IMR-90 (cell line): ENCODE measurements at places on chromosomes 5 and 9.

- DNase-seq, result no peak
Observed at GRCh38 chr9:125172031-125172755, 17.4 kb downstream of the PPP6C start.

GRCh38 chr9:16154521-16155078 is 601.8 kb downstream of the CCDC171 start:
- DNase-seq, result no peak

GRCh38 chr9:120791161-120791560 is 2.1 kb downstream of the FBXW2 start:
- DNase-seq, result no peak

- DNase-seq, result no peak
Observed at GRCh38 chr5:151271336-151271735, 18.4 kb downstream of the GM2A start.

GRCh38 chr5:167582886-167583285 is 708.6 kb upstream of the WWC1 start:
- peak; percentile 26 for DNase-seq

- DNase-seq, result peak; percentile 5
Observed at GRCh38 chr5:6376974-6377520, 1.3 kb downstream of the MED10 start.

DNA sequence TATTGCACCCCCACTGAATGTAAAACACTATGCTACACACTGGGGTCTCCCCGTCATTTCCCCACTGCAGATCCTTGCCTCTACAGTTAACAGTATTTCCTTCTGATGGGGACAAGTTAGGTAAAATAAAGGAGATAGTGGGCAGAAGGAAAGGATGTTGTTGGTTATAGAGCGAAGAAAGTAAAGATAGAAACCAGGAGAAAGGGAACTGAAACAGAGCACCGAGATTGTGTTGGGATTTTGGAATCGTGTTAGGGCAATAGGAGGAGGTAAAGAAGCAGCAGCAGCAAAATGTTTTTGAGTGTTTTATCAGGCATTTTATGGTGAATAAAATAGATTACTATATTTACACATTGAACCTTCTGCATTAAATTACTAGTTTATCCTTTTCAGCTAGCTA is 60.0 kb downstream of the PAM start:
- no peak for DNase-seq

GRCh38 chr9:100083448-100084127 is 15.2 kb downstream of the ERP44 start:
- no peak for DNase-seq

GRCh38 chr5:50352382-50352781 is 88.7 kb downstream of the EMB start:
- no peak for DNase-seq

GRCh38 chr9:129580211-129580915 is 40.5 kb downstream of the C9orf50 start:
- DNase-seq, result no peak

DNA sequence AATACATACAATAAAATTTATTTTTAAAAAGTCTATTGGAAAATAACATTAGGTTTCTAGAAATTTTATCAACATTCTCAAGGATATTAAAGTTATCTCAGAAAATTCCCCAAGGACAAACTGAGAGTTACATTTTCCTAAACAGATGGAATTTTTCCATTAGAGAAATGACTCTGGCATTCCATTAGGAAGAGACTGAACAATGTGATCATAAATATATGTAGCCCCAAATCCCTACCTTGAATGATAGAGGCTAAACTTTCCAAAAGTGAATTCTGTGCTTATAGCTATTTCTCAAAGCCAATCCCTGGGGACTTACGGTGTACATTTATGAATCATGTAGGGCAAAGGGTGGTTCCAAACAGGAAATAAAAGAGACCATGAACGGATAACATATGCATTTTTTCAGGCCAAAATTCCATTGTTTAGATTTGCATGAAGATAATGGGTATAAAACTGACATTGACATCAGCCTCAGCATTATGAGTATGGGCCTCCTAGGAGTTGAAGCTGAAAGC is 1181.0 kb upstream of the DMAC1 start:
- no peak for DNase-seq

DNA sequence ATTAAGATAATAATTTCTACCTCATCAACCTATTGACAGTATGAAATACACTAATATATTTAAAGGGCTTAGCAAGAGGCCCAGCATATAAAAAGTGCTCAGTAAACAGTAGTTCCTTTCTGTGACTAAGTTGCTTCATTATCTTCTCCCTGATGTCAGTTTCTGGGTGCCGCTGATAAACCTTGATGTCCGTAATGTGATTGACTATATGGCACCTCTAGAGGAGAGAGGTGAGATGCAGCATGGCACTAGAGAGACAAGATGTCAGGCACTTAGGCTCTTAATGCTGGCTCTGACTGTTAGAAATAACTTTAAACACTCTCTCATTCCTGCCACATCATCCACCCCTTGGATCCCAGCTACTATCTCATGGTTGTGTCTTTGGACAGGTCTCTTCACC is 455.9 kb upstream of the KLF4 start:
- no peak for DNase-seq

DNA sequence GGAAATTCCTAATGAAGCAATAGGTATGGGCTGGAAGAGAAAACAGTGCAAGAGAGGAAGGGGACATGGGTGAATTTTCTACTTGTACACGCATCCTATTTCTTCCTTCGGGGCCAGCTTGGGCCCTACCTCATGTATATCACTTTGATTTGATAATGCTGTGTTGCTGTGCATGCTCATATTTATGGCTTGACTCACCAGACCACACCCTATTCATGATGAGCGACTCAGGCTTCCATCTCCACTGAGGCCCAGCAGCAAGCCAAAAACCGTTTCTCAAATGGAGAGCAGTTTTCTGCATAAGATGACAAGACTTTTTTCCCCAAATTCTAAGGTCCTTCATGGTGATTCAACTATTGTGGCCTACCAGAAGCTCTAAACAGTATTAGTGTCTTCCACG is 2039.1 kb upstream of the CDH9 start:
- no peak for DNase-seq

- DNase-seq, result no peak
Observed at GRCh38 chr5:97087138-97087537, 55.3 kb downstream of the LIX1 start.

DNA sequence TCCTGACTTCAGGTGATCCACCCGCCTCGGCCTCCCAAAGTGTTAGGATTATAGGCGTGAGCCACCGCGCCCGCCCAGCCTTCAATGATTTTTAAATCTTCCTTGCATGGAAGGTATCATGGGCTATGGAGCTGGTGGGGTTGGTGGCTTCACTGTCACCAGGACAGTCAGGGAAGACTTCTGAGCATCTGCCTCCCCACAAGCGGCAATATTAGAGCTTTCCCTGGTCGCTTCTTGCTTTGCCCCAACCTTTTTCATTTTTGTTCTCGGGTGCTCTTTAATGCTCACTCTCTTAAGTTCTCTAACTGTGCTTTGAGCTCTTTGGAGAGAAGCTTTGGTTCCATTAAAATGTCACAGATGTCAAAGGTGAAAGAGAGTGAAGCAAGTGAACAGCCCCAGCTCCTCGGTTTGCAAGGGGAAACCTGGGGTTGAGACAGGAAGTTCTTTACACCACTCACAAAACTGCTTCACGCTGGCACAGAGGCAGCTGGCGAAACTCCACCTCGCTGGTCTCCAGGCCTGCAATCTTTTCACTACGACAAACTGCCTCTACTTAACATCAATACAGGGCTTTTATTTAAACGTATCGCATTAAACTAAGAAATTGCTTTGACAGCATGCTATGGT is 142.5 kb upstream of the RETREG1 start:
- DNase-seq, result peak; percentile 31

DNA sequence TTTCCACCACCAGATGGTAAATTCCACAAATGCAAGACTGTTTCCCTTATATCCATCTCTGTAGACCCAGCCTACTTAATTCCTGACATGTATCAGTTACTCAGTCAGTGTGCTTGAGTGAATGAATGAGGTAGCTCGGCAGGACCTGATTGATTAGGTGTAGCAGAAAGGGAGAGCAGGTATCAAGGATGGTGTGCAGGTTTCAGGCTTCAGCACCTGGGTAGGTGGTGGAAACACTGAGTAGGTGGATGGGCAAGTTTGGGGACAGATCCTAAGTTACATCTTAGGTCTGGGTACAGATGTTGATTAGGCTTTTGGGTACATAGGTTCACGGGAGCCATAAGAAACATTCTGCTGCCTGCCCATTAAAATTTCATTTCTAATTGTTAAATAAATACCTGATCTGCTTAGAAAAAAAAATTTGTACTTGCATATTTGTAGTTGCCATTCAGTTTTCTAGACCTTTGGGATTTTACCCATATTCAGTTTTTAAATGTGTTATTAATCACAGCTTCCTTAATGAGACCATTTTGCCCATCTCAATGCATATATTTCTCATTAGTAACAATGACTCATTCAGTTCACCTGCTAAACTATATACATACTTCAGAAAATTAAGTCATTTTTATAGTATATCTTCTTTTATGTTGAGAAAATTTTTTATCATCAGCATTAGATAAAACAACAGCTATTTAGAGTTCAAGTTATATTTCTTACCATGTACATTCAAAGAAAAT is 111.8 kb downstream of the INIP start:
- DNase-seq, result no peak

GRCh38 chr5:172188033-172188892 is at the start of gene STK10:
TSS of gene STK10 (minus strand) at chr5:172188224. CDS start at chr5:172188042, 182 bp downstream.
- peak; percentile 87 for DNase-seq

- DNase-seq, result no peak
Observed at GRCh38 chr5:103703617-103704016, 141.0 kb upstream of the NUDT12 start.

- DNase-seq, result no peak
Observed at GRCh38 chr5:133460172-133460758, 152.1 kb downstream of the FSTL4 start.

- DNase-seq, result no peak
Observed at GRCh38 chr5:159338118-159338517, 7.8 kb upstream of the IL12B start.

GRCh38 chr9:111572950-111573604 is 26.4 kb downstream of the PTGR1 start:
- DNase-seq, result peak; percentile 97

DNA sequence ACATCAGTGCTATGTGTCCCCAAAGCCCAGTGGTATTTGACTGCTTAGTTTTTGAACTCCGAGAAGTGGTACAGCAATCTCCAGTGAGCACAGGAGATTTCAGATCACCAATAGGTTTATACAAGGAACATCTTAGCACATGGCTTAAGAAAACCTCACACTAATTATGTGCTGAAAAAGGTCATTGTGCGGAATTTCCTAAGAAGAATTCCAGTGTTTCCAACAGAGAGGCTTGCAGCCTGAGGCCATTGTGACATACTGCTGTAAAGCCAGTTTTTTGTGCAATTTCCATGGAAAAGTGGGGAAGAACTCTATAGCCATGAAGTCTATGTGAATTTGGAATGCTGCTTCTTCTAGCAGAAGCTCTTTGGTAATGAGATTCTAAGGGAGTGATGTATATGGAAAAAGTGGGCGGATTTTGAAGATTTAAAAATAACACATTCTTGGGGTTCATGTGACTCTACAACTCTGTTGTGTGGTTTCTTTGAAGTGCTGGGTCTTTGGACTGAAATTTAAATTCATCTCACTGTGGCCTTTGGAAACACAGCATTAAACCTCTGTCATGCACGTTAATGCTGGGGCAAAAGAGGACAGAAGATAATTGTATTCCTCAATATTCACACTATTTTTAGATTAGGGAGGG is 110.5 kb upstream of the CD180 start:
- no peak for DNase-seq

DNA sequence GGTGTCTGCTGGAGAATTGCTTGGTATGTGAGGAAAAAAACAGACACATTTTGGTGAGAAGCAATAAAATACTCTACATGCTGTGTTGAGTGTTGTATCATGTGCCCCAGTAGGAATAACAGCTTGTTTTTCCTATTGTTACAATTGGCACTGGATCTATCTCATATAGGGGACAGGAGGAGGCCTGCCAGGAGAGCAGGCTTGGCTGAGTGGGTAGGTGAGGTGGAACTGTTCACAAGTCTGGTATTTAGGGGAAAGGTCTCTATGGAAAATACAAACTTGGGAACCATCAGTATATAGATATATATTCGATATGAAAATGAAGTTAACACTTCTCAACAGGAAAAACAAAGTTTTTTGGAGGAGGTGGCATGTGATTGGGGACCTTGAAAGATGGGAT is 9.5 kb upstream of the SH3TC2 start:
- no peak for DNase-seq

- no peak for DNase-seq
Observed at GRCh38 chr9:89889865-89890264, 285.1 kb downstream of the GADD45G start.

- DNase-seq, result no peak
Observed at GRCh38 chr9:5511476-5511875, 1.1 kb downstream of the PDCD1LG2 start.
